CMK (cell line): ENCODE measurements at places on chromosomes 3 and 15.

DNA sequence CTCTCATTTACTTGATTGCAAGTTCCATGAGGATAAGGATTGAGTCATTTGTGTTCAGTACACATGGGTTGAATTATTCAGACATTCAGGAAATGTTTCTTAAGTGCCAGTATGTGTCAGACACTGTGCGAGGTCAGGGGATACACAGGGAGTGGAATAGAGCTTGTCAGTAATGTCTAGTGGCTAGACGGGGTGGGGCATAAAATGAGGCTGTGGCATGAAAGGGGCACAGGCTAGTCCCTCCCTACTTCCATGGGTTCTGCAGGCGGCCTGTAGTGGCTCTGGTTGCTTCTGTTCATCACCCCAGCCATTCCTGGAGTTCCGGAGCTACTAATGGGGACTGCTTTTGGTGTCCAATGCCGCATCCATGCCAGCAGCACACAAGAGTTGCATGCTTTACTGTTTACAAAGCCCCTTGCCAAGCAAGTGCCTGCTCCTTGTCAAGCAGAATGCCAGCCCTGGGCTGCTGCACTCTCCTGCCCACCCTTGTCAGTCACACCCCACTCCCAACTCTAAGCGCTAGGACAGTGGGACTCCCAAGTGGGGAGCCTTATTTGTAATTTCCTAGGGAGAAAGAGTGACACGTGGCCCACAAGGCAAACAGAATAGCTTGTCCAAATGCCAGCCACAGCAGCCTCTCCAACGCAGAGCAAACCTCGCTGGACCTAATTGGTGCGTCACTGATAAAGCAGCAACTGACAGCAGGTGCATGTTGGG lies 70.8 kb downstream of the RAB11A start:
- DNase-seq, result no peak

GRCh38 chr3:22621205-22621809 lies 581.8 kb upstream of the UBE2E2 start:
- no peak for DNase-seq

GRCh38 chr3:54863366-54863765 lies 64.5 kb downstream of the LRTM1 start:
- DNase-seq, result no peak

- no peak for DNase-seq
Observed at GRCh38 chr15:39157882-39158281, 423.0 kb upstream of the THBS1 start.

DNA sequence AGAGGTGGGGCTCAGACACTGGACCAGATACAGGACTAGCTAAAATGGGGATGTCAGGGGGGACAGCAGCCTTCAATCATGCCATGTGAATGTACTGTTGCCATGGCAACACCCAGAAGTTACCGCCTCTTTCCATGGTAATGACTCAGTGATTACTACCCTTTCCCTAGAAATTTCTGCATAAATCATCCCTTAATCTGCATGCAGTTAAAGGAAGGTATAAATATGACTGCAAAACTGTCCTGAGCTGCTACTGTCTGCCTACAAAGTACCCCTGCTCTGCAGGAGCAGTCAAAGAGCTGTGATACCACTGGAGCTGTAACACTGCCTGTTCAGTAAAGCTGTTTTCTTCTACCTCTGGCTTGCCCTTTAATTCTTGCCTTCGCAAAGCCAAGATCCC lies 168.2 kb downstream of the PEAK1 start:
- no peak for DNase-seq

DNA sequence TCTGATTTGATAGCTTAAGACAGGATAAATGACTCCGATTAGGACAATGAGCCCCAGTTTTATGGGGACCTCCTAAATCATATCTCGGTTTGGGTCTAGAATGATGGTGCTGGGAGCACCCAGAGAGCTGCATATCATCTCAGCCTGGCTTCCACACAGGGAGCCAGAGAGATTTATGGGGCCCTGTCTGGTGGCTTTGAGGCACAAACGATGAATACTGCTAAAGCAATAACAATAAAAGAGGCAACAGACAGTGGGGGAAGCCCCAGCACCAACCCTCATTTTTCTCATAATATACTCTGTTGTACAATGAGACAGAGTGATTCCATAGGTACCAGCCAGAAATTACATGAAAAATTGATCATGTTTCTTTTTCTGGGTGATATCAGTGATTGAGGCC lies 889.0 kb upstream of the CFAP20DC start:
- no peak for DNase-seq
